Caco-2 (cell line): ENCODE measurements at places on chromosomes 6 and 20. TPM values are rescaled to one million over a fixed set of nuclear protein-coding genes. Genes with fewer than 3 reads are reported as not detected.

DNA sequence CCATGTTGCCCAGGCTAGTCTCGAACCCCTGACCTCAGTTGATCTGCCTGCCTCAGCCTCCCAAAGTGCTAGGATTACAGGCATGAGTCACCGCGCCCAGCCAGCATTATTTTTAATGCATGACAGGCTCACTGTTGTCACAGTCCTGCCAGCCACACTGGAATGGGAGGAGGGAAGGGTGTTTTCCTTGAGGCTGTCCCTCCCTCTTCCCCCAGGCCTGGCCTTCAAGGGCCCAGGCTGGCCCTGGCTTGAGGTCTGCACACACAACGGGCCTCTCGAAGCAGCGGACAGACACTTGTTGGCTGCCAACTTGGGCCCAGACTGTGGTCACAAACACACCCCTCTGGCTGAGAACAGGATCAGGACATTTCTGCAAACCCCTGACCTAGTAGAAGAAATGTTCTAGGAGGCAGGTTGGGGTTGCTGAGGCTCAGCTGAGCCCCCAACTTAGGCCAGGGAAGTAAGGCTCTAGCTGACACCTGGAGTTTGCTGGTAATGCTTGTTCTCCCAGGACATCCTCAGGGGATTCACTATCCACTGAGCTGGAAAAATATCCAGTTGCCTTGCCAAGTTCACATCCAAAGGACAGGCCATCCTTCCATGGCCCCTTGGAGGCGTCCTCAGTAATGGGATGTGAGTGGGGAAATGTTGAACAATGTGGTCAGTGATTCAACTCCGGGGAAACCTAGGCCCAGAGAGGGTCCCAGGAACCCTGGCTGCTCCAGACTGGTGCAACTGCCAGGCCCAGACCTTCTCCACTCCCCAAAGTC, 9.9 kb downstream of the SNTA1 start:
- H3K4me1 ChIP-seq, result no peaks in the 10 kb centered on the region
- H3K27ac ChIP-seq, result no peak overlapping the region
- no peak for DNase-seq
- no peaks in the 10 kb centered on the region for H3K27me3 ChIP-seq
- no peaks in the 10 kb centered on the region; the same call in 1 of the 2 replicates for H3K36me3 ChIP-seq

GRCh38 chr6:89186762-89187161, 30.4 kb downstream of the GABRR1 start:
- H3K36me3 ChIP-seq, result no peaks in the 10 kb centered on the region
- H3K4me3 ChIP-seq, result no peak overlapping the region
- H3K27ac ChIP-seq, result no peak overlapping the region
- DNase-seq, result no peak
- H3K27me3 ChIP-seq, result no peaks in the 10 kb centered on the region

GRCh38 chr20:24160563-24161281, 172.1 kb upstream of the GGTLC1 start:
- H3K27me3 ChIP-seq, result no peaks in the 10 kb centered on the region
- no peaks in the 10 kb centered on the region for H3K36me3 ChIP-seq
- peak; percentile 59 for DNase-seq
- no peaks in the 10 kb centered on the region for H3K4me1 ChIP-seq
- H3K4me3 ChIP-seq, result no peak overlapping the region

DNA sequence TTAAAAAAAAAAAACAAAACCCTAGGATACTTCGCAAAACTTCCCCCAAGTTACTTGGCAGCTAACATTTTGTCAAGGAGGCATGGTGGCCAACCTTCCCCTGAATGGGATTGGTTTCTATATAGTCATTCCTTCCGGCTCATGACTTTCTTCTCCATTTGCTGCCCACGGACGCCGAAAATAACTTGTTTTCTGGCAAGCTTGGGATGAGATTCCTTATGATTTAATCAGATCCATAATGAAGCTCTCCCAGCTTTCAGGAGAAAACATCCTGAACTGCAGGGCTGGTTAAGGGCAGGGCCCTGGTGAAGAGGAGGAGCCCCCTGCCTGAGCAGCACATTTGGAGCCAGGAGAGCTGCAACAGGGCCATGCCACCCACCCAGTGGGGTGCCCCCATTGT, 49.9 kb downstream of the PPP1R16B start:
- DNase-seq, result peak; percentile 35
- no peaks in the 10 kb centered on the region for H3K4me1 ChIP-seq
- H3K4me3 ChIP-seq, result no peak overlapping the region
- H3K36me3 ChIP-seq, result no peaks in the 10 kb centered on the region
- no peak overlapping the region for H3K27ac ChIP-seq

- no peaks in the 10 kb centered on the region for H3K36me3 ChIP-seq
- DNase-seq, result no peak
- H3K4me3 ChIP-seq, result no peak overlapping the region
- no peaks in the 10 kb centered on the region for H3K4me1 ChIP-seq
- no peak overlapping the region for H3K27ac ChIP-seq
Measured at GRCh38 chr20:3374296-3374695, 33.2 kb downstream of the DNAAF9 start.

DNA sequence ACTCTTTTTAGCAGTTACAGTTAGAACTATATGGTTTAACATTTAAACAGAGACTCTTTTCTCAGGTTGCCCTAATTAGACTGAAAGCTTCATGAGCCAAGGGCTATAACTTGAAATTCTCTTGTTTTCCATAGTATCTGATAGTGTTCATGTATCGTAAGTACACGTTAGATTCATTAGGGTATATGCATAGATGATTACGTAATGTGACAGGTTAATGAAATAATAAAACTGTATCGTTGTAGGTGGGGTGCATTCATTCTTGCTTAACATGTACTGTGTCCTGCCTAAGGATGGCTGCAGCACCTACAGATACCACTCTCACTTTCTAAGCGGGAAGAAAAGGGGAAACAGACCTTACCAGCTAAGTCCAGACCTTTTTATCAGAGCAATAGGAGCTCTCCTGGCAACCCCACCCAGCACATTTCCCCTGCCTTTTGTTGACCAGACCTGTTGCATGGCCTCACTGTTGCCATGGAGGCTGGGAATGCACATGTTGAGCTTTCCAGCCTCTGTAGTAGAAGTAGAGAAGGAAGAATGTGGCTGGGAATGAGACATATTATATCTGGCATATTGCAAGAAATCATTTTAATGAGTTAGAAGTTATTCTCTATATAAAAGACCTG, 83.0 kb downstream of the MAP3K4 start:
- H3K4me3 ChIP-seq, result no peak overlapping the region
- no peaks in the 10 kb centered on the region for H3K4me1 ChIP-seq
- DNase-seq, result no peak
- H3K36me3 ChIP-seq, result no peaks in the 10 kb centered on the region

- peaks cover 6% of the 10 kb centered on the region; the same call in 1 of the 2 replicates for H3K36me3 ChIP-seq
- peak; percentile 95 for DNase-seq
- peaks cover 32% of the 10 kb centered on the region for H3K4me1 ChIP-seq
Measured at GRCh38 chr20:63978319-63979228, 868 bp downstream of the SAMD10 start.

DNA sequence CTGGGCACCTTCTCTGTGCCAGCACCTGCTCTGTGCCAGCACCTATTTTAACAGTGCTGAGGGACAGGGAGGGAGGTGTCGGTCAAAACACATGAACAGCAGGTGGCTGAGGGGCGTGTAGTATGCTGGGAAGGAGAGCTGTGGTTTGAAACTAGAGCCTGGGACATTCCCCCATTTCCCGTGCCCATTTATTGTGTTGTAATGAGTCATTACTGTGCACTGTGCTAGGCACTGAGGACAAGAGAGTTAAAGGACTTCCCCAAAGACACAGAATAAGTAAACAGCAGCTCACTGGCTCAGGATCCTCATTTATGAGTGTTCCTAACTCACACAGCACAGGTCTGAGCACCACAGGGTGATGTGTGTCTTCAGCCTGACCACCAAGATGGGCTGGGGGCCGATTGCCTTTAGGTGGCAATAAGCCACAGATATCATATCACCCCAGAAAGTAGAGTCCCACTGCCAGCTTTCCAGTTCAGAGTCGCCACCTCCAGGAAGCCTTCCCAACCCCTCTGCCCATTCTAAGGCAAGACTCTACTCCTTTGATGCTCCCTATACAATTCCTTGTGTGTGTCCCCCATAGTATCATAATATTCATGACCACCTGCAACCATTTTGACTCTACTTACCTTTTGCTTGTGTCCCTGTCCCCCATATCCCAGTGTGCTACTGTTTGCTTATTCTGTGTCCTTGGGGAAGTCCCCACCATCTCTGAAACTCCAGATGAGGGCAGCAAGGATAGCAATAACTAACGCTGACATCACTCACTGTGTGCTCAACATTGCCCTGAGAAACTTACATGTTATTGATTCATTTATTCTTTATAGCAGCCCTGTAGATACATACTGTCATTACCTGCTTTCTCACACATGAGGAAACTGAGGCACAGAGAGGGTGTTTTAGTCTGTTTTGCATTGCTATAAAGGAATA, 87.3 kb downstream of the TOX2 start:
- DNase-seq, result no peak
- H3K27ac ChIP-seq, result no peak overlapping the region
- no peaks in the 10 kb centered on the region for H3K36me3 ChIP-seq
- H3K4me3 ChIP-seq, result no peak overlapping the region
- no peaks in the 10 kb centered on the region for H3K4me1 ChIP-seq
- no peaks in the 10 kb centered on the region; the same call in none of the 2 replicates for H3K27me3 ChIP-seq

DNA sequence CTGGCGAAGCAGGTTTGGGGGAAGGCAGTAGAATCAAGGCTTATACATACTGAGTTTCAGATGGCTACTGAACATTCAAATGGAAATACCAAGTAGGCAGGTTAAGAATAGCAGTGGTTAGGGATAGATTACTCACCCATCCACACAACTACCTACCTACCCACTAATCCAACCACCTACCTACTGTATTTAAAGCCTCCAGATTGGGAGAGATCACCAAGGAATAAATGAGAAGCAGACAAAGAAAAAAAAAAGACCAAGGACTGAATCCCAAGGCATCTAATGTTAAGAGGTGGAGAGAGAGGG, 68.3 kb upstream of the SMIM29 start:
- H3K36me3 ChIP-seq, result no peaks in the 10 kb centered on the region
- H3K4me1 ChIP-seq, result peaks cover 62% of the 10 kb centered on the region
- H3K27me3 ChIP-seq, result no peaks in the 10 kb centered on the region
- no peak for DNase-seq

The DEFB132 gene
- total RNA-seq, result not detected in 2 replicates

The DPM1 gene
- 170 and 188 TPM in 2 replicates for total RNA-seq

The GRM4 gene
- total RNA-seq, result 0.09 TPM in 1 of 2 replicates, not detected in the other

The PIGU gene
- total RNA-seq, result 61.7 and 62.9 TPM in 2 replicates
